ENCODE measurements at places on chromosomes 11 and 22.

- DNase-seq = no peak
These were observed 705 bp upstream of the CAPN1 start for GRCh38 chr11:65180877-65181568.

GRCh38 chr11:67997475-67997921, 6.4 kb downstream of the UNC93B1 start:
- DNase-seq = no peak

DNA sequence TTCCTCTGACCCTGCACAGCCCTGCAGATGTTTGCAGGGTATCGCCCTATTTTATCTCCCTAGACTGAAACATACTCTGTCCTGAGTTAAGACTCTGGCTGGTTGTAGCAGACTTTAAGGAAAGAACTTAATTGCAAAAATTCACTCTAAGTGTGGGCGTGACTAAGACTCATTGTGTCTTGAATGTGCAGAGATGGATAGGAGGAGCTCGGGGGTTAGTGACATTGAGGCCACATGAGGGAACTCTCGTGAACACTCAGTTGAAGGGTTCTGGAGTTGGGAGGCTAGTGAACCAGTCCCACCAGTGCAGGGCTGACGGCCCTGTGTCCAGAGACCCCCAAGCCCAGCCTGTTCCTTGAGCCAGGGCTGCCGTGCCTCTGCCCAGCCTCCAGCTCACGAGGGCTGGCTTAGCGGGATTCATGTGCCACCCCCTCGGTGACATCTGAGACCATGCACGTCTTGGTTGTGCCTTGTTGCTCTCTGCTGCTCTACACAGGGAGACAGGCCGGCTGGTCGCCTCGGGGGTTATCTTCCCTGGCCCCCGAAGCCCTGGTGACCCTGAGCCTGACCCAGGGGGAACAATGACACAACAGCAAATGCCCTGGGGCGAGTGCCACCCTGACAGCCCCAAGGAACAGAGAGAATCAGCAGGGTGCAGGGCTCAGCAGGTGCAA, 11.4 kb upstream of the TBX1 start:
- no peak for DNase-seq

DNA sequence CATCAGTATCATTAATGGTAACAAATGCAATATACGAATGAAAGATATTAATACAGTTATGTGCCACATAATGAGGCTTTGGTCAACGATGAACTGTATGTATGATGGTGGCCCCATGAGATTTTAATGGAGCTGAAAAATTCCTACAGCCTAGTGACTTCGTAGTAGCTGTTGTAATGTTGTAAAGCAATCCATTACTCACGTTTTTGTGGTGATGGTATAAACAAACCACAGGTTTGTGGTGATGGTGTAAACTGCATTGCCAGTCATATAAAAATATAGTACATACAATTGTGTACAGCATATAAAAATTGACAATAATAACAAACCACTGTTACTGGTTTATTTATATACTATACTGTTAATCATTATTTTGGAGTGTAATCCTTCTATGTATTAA, 27.4 kb upstream of the GRIA4 start:
- DNase-seq = no peak

- DNase-seq = no peak
These were observed 5.0 kb downstream of the CCND1 start for GRCh38 chr11:69645801-69646492.

GRCh38 chr22:45181240-45181639, 17.5 kb downstream of the NUP50 start:
- no peak for DNase-seq

DNA sequence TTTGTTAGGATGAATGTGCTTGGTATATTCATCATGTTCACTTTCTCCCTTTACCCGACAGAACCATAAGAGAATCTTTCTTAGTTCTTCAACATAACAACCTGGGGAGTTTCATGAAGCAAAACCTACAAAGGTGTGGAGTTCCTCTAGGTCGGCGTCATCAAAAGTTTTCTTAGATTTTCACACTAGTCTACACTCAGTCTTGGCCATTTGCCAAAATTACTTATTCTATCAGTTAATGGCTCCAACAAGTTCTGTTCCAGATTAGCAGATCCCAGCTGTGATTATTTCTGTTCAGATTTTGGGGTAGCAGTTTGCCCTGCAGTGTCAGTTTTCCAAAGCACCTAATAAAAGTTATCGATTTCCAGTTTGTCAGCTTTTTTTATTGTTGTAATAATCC, 935.8 kb upstream of the RAG2 start:
- no peak for DNase-seq

DNA sequence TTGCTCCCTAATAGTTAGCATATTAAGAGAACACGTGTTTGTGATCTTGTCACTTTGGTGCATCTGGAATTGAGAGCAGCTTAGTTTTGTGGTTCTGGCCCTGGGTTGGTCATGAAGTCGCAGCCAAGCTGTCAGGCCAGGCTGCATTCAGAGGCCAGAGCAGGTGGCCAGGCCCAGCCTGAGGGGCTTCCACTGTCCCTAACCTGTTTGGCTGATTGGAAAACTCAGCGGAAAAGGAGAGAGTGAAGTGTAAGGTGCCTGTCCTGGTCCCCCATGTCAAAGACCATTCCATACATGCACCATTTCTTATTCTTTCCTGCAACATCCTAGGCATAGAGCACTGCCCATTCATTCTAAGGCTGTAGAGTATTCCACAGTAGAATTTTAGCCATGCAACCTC, 111.5 kb upstream of the IGLL5 start:
- DNase-seq = no peak

DNA sequence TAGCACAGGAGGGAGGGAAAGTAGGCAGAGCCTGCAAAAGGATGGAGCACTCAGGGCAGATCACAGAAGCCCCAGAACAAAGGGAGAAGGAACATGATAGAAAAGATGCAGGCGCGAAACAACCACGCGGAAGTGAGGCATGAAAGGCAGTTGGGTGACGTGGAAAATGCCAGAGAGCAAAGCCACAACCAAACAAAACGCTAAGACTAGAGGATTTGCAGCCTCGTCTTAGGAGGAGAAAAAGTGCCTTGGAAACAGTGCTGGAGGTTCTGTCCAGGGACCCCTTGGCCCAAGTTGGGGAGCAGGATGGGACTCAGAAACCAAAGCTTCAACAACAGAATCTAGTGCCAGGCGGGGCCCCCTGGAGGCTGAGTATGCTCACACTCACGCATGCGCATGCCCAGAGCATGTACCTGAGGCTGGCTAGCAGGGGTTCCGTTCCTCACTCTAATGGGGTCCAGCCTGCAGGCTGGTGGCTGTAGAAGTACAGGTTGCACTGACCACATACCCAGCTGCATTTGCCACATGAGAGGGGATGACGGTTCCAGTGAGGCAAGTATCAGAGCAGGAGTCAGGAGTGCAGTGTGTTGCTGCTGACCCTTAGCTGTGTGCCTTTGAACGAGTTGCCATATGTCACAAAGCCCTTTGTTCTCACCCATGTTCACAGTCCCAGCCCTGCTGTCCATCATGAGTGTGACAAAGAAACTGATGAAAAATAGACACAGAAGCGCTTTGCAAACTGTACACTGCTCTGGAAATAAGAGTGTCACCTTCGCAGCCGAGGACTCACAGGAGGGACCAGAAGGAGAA, 568.6 kb upstream of the CADM1 start:
- DNase-seq = no peak

GRCh38 chr22:26565889-26566288, 24.0 kb downstream of the TPST2 start:
- no peak for DNase-seq

DNA sequence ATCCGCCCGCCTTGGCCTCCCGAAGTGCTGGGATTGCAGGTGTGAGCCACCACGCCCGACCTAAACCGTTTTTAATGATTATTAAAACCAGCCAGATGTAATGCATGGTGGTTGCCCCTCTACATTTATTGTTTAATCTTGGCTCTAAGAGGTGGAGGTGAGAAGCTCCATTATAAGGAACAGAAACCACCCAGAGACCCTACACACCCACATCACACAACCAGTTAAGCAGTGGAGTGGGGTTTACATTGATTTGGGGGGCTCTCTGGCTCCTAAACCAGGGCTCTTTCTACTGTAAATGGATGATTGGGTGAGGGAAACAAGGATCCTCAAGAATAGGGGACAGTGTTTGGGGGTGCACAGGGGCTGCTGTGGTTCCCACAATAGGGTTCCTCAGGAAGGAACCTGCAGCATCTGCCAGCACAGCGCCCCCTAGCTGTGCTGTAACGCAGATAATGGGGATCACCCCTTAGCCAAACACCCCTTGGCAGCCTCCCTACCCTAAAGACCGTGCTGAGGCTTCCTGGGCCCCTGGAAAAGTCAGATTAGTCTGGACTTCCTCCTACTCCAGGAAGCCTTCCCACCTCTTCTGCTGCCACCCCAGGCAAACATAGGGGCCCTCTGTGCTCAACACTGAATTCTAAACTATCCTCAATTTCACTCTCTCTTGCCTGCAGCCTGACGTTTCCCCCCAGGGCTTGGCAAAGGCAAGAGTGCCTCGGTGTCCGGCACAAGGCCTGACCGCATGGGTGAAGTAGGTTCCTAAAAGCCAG, 2.4 kb downstream of the MPST start:
- DNase-seq = no peak

GRCh38 chr11:118980191-118980881, 8.8 kb downstream of the FOXR1 start:
- no peak for DNase-seq

DNA sequence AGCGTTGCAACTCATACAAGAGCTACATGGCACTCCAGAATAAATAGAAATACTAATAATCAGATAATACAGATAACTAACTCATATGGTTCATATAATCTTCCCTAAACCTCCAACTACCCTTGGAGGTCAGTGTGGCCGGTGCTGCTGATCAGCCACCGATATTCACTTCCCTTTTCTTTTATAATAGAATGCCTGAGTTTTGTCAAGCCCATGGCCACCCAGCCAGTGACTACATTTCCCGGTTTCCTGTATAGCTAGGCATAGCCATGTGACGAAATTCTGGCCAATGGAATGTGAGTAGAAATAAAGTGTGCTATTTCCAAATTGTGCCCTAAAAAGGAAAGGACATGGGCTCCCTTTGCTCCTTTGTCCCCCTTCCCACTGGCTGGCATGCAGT, 5.9 kb upstream of the CAT start:
- DNase-seq = no peak

- DNase-seq = no peak
These were observed 74.4 kb upstream of the PRR5 start for GRCh38 chr22:44627521-44628139.

- no peak for DNase-seq
These were observed 148.7 kb upstream of the PGR start for GRCh38 chr11:101278286-101278685.

DNA sequence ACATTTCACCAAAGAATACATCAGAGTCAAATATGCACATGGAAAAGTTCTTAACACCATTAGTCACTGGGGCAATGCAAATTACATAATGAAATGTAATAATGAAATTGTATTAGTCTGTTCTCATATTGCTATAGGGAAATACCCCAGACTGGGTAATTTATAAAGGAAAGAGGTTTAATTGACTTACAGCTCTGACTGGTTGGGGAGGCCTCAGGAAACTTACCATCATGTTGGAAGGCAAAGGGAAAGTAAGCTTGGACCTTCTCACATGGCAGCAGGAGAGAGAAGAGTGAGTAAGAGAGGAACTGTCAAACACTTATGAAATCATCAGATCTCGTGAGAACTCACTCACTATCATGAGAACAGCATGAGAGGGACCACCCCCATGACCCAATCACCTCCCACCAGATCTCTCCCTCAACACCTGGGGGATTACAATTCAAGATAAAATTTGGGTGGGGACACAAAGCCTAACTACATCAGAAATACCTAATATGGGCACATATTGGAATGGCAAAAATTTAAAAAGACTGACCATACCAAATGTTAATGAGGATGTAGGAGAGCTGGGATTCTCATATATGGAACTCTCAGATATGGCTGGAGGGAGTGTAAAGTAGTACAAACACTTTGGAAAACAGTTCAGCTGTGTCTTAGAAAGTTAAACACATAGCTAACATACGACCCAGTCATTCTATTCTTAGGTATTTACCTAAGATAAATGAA, 65.1 kb upstream of the CD44 start:
- DNase-seq = no peak

DNA sequence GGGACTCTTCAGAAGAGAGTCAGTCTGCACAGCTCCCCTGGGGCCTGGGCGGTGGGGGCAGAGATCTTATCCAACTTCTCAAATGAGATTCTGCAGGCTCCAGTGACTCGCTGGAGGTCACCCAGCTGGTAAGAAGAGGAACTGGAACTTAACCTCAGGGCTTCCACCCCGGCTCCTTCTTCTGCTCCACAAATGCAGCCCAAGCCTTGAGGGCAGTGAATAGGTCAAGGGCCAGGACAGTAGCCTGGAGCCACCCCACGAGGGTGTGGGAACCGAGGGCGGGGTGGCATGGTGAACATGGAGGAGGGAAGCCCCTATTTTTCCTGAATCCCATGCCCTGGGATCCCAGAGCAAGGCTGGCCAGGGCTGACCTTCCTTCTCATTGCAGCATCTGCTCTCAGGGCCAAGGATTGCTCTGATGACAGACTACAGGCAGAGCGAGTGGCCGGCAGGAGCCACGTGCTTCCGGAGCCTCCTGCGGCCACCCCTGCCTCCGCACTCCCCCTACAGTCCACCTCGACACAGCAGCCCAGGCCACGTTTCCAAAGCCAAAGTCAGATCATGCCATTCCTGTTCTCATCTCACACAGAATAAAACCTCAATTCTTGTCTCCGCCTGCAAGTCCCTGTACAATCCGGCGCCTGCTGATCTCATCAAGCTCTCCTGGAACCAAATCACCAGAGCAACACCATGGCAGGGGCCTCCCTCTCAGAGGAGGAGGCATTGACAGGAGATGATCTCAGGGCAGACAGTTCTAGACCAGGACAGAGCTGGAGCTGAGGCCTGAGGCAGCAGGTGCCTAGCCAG, 21.1 kb upstream of the UPK3A start:
- no peak for DNase-seq

DNA sequence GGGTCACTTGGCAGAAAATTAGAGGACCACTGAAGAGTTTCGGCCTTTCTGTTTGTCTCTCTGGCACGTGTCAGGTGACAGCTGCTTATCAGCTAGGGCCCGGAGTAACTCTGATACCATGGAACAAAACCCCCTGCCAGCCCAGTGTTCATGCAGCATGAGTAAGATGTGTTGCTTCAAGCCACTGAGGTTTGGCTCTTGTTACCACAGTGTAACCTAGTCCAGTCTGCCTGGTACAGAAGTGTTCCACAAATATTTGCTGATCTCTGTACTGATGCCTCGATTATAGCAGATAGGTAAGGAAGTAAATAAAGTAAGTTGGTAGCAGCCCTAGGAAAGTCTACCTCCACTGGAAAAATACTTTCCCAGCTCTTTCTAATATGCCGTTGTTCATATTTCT, 20.5 kb upstream of the ETS1 start:
- no peak for DNase-seq

DNA sequence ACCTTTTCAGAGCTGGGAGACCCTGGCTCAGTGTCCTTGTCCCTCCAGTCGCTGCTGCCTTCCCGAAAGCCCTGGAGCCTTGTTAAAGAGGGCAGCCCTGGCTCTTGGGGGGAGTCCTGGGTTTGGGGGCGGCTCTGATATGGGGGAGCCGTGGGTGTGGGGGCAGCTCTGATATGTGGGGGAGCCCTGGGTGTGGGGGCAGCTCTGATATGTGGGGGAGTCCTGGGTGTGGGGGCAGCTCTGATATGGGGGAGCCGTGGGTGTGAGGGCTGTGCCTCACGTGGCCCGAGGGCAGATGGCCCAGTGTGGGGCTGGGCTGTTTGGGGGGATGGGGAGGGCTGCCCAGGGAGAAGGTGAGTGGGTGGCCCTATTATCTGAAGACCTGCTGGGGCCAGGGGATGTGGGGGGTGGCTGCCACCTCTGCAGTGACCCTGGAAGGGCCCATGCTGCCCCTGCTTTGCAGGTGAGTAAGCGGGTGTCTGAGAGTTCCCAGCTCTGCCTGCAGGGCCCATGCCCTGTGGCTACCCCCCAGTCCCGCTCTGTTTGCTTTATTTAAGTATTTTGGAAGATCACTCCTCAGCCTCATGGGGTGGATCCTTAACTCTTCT, 30.9 kb upstream of the GRAMD4 start:
- no peak for DNase-seq

Measured in NCI-H187 treated with DMSO at 0.1 percent for 48 hours (cell line).